ENCODE measurements at places on chromosomes 1 and 21.

DNA sequence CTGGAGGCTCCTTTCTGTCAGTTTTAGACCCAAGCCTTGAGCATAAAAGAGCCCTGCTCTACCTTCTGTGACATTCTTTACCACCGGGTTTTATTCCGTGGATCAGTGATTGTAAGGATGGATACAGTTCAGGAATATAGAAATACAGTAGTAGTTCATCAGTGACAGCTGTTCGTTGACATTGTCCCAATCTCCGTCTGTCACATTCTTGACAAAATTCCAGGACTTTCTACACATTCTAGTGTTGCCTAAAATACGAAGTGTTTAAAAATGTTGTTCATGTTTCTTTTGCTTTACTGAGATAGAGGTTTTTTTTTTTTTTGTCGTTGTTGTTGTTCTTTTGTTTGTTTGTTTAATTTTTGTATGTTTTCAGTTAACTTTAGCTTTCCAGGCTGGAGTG is 29.9 kb downstream of the MAP10 start:
- no peak for DNase-seq

DNA sequence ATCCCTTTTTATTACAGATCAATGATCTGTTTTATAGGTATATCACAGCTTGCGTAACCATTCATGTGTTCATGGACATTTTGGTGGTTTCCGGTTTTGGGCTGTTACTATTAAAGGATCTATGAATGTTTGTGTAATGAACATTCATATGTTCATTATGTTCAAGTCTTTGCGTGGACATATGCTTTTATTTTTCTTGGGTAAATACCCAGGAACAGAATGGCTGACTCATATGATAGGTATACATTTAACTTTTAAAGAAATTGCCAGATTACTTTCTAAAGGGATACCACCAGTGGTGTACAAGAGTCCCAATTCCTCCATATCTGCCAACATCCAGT is 73.7 kb downstream of the SPATA46 start:
- peak; percentile 75 for DNase-seq

DNA sequence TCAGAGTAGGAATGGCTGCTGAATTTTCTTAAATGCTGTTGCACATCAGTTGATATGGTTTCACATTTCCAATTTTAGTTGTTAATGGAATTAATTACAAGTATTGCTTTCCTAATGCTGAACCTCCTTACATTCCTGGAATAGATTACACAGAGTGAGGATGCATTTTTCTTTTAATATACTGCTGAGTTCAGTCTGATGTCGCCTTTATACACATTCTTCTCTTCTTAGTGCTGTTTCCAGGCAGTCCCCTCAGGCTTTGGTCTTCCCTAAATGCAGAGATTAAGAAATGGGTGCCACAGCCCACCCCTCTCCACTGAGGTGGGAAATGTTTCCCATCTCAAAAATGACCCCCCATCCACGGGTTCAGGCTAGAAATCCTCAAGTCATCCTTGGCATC is 6.7 kb upstream of the TSPEAR start:
- no peak for DNase-seq

- DNase-seq = no peak
These were observed 26.9 kb upstream of the DPYD start for GRCh38 chr1:97947695-97948094.

DNA sequence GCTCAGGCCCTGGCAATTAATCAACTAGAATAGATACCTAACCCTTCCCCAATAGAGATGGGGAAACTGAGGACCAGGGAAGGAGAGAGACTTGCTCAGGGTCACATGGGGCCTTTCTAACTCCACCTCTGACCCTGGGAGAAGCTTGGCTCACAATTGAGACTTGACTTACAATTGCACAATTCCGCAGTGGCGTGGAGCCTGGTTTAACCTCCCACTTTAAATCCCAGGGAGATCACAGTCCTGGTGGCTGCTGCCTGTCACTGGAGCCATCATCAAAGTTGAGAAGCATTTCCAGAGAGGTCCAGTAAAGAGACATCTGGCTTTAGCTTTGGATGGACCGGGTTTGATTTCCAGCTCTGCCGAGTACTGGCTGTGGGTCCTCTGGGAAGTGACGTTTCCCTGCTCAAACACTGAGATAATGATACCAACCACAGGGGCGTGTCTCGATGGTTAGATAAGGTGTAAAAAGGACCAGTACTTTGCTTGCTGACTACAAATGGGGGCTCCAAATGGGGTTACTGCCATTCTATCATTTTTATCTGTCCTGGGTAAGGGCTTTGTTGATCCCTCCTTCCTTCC is 39.3 kb downstream of the TRIM62 start:
- no peak for DNase-seq

GRCh38 chr1:90558754-90559378 is 158.2 kb downstream of the BARHL2 start:
- no peak for DNase-seq

- DNase-seq = no peak
These were observed 554.1 kb upstream of the OLFM3 start for GRCh38 chr1:102550729-102551384.

GRCh38 chr1:81305997-81306452 is 494.7 kb upstream of the ADGRL2 start:
- peak; percentile 59 for DNase-seq

DNA sequence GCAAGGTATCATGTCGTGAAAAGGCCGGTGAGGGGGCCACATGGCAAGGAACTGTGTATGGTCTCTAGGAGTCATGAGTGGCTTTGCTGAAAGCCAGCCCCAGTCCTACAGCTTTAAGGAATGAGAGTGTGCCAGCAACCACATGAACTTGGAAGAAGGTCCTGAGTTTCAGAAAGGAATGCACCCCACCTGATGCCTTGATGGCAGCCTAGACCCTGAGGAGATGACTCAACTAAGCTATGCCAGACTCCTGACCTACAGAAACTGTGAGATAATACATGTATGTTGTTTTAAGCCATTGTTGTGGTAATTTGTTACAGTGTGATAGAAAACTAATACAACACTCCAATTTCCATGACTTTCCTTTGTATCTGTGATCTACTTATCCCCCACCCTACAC is 33.5 kb upstream of the AKT3 start:
- DNase-seq = peak; percentile 97

- peak; percentile 83 for DNase-seq
These were observed at the start of gene CAPZB for GRCh38 chr1:19485362-19486187. CAPZB (minus strand) TSS chr1:19485539; CDS start chr1:19485438, 101 bp downstream.

DNA sequence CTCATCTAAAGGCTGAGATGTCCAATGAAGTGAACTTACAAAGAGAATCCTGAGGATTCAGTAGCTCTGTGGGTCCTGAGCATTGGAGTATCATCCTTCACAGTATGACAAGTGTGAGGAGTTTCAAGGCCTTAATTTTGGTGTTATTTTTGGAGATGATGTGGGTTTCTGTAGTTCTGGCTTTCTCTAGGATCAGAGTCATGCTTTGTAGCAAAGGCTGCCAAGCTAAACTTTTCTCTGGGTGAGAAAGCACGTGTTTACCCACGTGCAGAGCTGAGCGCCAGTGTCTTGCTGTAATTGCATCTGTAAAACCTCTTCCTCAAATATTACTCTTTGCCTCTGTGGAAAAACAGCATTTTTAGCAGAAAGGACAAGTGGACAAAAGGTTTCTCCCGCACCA is 387.8 kb upstream of the LYPLAL1 start:
- DNase-seq = peak; percentile 75

DNA sequence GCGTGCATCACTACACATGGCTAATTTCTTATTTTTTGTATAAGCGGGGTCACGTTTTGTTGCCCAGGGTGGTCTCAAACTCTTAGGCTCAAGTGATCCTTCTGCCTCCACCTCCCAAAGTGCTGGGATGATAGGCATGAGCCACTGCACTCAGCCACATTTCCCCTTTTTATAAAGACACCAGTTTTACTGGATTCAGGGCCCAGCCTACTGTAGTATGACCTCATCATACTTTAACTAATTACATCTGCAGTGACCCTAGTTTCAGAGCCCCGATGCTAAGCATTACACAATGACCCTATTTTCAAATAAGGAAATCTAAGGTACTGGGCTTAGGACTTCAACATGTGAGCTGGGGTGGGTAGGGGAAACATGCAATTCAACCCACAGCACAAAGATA is 31.8 kb upstream of the ENAH start:
- DNase-seq = no peak

- DNase-seq = no peak
These were observed 16.3 kb upstream of the KCNAB2 start for GRCh38 chr1:6029351-6029750.

- no peak for DNase-seq
These were observed 52.4 kb downstream of the HIVEP3 start for GRCh38 chr1:41866285-41866684.

Data from fibroblast of lung (primary cell).